ENCODE measurements at places on chromosomes 5 and 9. TPM values are rescaled to one million over a fixed set of nuclear protein-coding genes. Genes with fewer than 3 reads are reported as not detected.

NIPAL4 gene
- total RNA-seq, result 2.3 TPM

UGT3A2 gene
- not detected for total RNA-seq

RNF208 gene
- total RNA-seq, result not detected

DIRAS2 gene
- total RNA-seq, result 1.3 TPM

STKLD1 gene
- 0.32 TPM for total RNA-seq

ANKRD20A1 gene
- total RNA-seq, result not detected

PCDHGA2 gene
- 2.6 TPM for total RNA-seq

IFNA2 gene
- total RNA-seq, result not detected

MYOZ3 gene
- under 0.01 TPM for total RNA-seq

DMAC1 gene
- total RNA-seq, result 7.8 TPM

FGF18 gene
- under 0.01 TPM for total RNA-seq

NTNG2 gene
- 1.9 TPM for total RNA-seq

All from fibroblast of villous mesenchyme (primary cell).